Esophagus squamous epithelium (tissue), 5 donors: ENCODE measurements at places on chromosomes 4 and X. TPM values are rescaled to one million over a fixed set of nuclear protein-coding genes. Genes with fewer than 3 reads are reported as not detected.
A peak's percentile ranks its signal among the peaks of the same experiment; 100 is the strongest.

DNA sequence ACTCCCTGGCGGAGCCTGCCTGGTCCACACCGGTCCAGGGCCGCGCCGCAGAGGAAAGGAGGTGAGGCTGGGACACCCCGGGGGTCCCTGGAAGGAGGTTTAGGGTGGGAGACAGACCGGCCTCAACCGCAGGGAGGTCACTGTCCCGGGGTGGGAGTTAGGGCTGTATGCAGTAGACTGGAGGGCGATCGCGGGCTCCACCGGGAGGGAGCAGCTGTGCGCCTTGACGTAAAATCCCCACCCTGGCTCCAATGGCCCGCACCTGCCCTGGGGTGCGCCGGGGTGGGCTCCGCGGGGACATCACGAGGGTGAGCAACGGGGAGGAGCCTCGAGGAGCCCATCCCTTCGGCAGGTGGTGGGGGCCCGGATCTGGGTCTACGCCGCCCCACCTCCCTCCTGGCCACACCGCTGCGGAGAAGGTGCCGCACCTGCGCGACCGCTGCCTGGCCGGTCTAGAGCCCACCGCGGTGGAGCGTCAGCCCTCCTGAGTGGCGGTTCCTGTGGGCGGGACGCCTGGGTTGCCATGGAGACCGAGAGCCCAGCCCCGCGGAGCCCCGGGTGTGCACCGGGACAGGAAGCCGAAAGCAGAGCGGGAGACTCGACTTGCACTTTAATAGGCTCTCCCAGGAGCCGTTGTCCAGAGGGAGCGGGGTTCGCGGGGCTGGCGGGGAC, 105.1 kb downstream of the ADRA2C start:
- H3K4me3 ChIP-seq, result no peak overlapping the region
- no peaks in the 10 kb centered on the region for H3K36me3 ChIP-seq
- no peaks in the 10 kb centered on the region for H3K4me1 ChIP-seq
- no peak for DNase-seq
- H3K27ac ChIP-seq, result no peak overlapping the region
- H3K27me3 ChIP-seq, result peaks cover 98% of the 10 kb centered on the region

- H3K36me3 ChIP-seq, result peaks cover 4% of the 10 kb centered on the region
- no peaks in the 10 kb centered on the region for H3K27me3 ChIP-seq
- no peak for DNase-seq
- H3K4me1 ChIP-seq, result no peaks in the 10 kb centered on the region
- H3K27ac ChIP-seq, result no peak overlapping the region
These were observed 22.5 kb downstream of the RWDD4 start for GRCh38 chr4:183636503-183636902.

DNA sequence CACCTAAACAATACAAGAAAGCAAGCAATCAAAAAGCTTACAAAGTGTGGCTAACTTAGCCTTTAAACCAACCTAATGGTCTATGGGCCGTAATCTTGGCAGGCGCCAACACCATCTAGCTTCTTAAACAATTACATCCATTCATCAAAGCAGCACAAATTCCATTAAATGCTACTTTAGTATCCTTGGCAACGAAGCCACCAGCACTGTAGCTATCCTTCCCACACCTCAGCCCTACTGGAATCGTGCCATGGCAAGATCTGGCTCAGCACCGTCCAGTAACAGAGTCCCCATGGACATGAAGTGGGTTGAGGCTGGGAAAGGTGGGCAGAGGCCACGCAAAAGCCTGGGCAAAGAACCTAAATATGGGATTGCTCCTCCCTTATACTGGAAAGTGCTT, 91.6 kb upstream of the MAP3K15 start:
- H3K4me3 ChIP-seq, result no peak overlapping the region
- H3K27ac ChIP-seq, result no peak overlapping the region
- no peaks in the 10 kb centered on the region for H3K4me1 ChIP-seq
- H3K27me3 ChIP-seq, result no peaks in the 10 kb centered on the region
- no peaks in the 10 kb centered on the region for H3K36me3 ChIP-seq

DNA sequence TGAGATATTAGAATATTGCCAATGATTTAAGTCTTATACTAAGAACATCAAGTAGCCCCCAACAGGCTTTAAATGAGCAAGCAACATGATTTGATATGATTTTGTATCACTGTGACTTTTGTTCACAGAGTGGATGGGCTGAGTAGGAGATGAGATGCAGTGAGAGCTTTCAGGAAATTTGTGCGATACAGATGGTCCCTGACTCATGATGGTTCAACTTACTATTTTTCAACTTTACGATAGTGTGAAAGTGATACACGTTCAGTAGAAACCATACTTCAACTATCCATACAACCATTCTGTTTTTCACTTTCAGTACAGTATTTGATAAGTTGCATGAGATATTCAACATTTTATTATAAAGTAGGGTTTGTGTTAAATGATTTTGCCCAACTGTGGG, 78.7 kb upstream of the NWD2 start:
- no peaks in the 10 kb centered on the region for H3K27me3 ChIP-seq
- H3K4me1 ChIP-seq, result no peaks in the 10 kb centered on the region
- no peaks in the 10 kb centered on the region for H3K36me3 ChIP-seq

- no peak overlapping the region for H3K27ac ChIP-seq
- H3K36me3 ChIP-seq, result no peaks in the 10 kb centered on the region
- DNase-seq, result no peak
- no peak overlapping the region for H3K4me3 ChIP-seq
These were observed 1.3 kb upstream of the CCNA2 start for GRCh38 chr4:121824950-121825349.

DNA sequence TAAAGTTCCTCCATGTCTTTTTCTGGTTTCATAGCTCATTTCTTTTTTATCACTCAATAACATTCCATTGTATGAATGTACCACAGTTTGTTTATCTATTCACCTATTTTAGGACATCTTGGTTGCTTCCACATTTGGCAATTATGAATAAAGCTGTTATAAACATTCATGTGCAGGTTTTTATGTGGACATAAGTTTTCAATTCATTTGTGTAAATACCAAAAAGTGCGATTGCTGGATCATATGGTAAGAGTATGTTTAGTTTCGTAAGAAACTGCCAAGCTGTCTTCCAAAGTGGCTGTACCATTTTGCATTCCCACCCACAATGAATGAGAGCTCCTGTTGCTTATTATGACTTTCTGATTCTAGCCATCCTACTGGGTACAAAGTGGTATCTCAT, 36.3 kb upstream of the ZFX start:
- no peaks in the 10 kb centered on the region for H3K4me1 ChIP-seq
- no peak overlapping the region for H3K4me3 ChIP-seq
- no peak for DNase-seq
- H3K36me3 ChIP-seq, result no peaks in the 10 kb centered on the region

- H3K27ac ChIP-seq, result no peak overlapping the region
- no peaks in the 10 kb centered on the region for H3K36me3 ChIP-seq
- no peaks in the 10 kb centered on the region for H3K27me3 ChIP-seq
- no peak for DNase-seq
- no peak overlapping the region for H3K4me3 ChIP-seq
- H3K4me1 ChIP-seq, result no peaks in the 10 kb centered on the region
These were observed 70.2 kb downstream of the TRPC5 start for GRCh38 chrX:112012360-112012759.

GRCh38 chrX:40149286-40150175, 51.8 kb upstream of the BCOR start:
- H3K27ac ChIP-seq, result peak overlapping the region; percentile 25
- H3K36me3 ChIP-seq, result no peaks in the 10 kb centered on the region
- no peak overlapping the region for H3K4me3 ChIP-seq
- no peaks in the 10 kb centered on the region for H3K27me3 ChIP-seq
- peaks cover 71% of the 10 kb centered on the region for H3K4me1 ChIP-seq

- no peak for DNase-seq
- no peak overlapping the region for H3K27ac ChIP-seq
- no peak overlapping the region for H3K4me3 ChIP-seq
- no peaks in the 10 kb centered on the region for H3K27me3 ChIP-seq
These were observed 11.2 kb upstream of the CXCR3 start for GRCh38 chrX:71629467-71629866.

- H3K4me3 ChIP-seq, result no peak overlapping the region
- DNase-seq, result no peak
- H3K27me3 ChIP-seq, result no peaks in the 10 kb centered on the region
- H3K27ac ChIP-seq, result no peak overlapping the region
- H3K4me1 ChIP-seq, result no peaks in the 10 kb centered on the region
These were observed 42.1 kb downstream of the TRIM61 start for GRCh38 chr4:164935363-164935762.

DNA sequence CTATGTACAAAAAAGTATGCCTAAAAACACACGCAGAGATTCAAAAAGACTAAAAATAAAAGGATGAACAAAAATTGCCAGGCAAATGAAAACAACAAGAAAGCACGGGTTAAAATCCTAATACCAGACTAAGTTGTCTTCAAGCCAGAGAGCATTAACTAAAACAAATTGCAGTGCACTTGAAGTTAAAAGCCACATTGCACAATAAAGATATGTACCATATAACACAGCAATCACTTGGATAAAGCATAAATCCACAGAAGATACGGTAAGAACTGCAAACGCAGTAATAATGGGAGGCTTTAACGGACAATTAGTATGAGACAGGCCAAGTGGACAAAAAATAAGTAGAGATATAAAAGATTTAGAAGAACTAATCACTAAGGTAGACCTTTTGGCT, 14.9 kb downstream of the CCDC158 start:
- no peak overlapping the region for H3K4me3 ChIP-seq
- no peaks in the 10 kb centered on the region for H3K27me3 ChIP-seq
- H3K4me1 ChIP-seq, result no peaks in the 10 kb centered on the region

- peaks cover 13% of the 10 kb centered on the region for H3K4me1 ChIP-seq
- H3K4me3 ChIP-seq, result no peak overlapping the region
- no peak overlapping the region for H3K27ac ChIP-seq
These were observed 38.9 kb upstream of the TMPRSS11D start for GRCh38 chr4:67922697-67923096.

DNA sequence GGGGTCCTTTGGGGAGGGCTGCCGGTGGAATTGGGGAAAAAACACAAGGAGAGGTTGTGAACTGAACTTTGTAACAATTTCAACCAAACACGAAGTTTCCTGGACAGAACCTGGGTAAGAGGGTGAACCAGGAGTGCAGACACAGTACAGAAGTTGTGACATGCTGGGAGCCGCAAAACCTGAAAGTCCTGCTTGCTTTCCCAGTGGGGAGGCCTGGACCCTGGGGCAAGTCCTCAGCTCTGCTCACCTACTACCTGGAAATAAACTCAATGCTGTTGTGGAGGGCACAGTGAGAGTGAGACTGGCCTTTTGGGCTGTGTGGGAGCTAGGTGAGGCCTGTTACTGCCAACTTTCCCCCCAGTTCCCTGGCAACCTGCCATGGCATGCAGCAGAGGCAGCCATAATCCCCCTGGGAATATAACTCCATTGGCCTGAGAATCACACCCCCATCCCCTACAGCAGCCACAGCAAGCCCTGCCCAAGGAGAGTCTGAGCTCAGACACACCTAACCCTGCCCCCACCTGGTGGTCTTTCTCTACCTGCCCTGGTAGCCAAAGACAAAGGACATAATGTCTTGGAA, 162.8 kb downstream of the THOC2 start:
- no peaks in the 10 kb centered on the region for H3K27me3 ChIP-seq
- no peak overlapping the region for H3K27ac ChIP-seq
- H3K4me3 ChIP-seq, result no peak overlapping the region

GRCh38 chr4:81990898-81991297, 382.9 kb downstream of the HNRNPD start:
- no peaks in the 10 kb centered on the region for H3K4me1 ChIP-seq
- DNase-seq, result no peak
- H3K36me3 ChIP-seq, result no peaks in the 10 kb centered on the region
- H3K4me3 ChIP-seq, result no peak overlapping the region
- H3K27ac ChIP-seq, result no peak overlapping the region

GRCh38 chrX:38211891-38212635, 8.6 kb downstream of the SRPX start:
- H3K27me3 ChIP-seq, result no peaks in the 10 kb centered on the region
- H3K4me3 ChIP-seq, result no peak overlapping the region
- no peak for DNase-seq
- no peaks in the 10 kb centered on the region for H3K4me1 ChIP-seq
- H3K27ac ChIP-seq, result no peak overlapping the region

GRCh38 chrX:17441965-17442364, 67.0 kb downstream of the NHS start:
- DNase-seq, result no peak
- H3K27me3 ChIP-seq, result no peaks in the 10 kb centered on the region
- H3K36me3 ChIP-seq, result no peaks in the 10 kb centered on the region
- no peak overlapping the region for H3K27ac ChIP-seq

- no peak overlapping the region for H3K4me3 ChIP-seq
- no peaks in the 10 kb centered on the region for H3K27me3 ChIP-seq
- no peaks in the 10 kb centered on the region for H3K36me3 ChIP-seq
- no peaks in the 10 kb centered on the region for H3K4me1 ChIP-seq
These were observed 55.5 kb downstream of the BMPR1B start for GRCh38 chr4:94813221-94813620.

DNA sequence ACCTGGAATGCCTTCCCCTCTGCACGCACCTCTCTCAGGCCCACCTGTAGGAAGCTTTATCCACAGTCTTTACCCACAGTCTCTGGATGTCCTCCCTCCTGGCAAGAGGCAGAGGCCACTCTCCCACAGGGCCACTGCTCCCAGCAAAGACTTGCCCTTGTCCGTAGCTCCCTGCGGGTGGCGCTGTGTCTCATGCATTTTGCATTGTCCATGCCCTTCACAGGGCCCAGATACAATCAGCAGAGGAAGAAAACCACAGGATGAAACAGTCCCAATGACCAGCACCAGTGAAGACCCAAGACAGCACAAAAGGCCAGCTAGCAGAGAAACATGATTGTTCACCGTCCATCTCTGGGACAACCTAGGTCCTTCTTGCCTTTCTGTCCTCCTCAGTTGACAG, 2.1 kb upstream of the NSG1 start:
- H3K36me3 ChIP-seq, result no peaks in the 10 kb centered on the region
- H3K27ac ChIP-seq, result no peak overlapping the region
- no peak overlapping the region for H3K4me3 ChIP-seq
- H3K4me1 ChIP-seq, result peaks cover 18% of the 10 kb centered on the region
- no peak for DNase-seq

- DNase-seq, result no peak
- H3K4me3 ChIP-seq, result no peak overlapping the region
- no peaks in the 10 kb centered on the region for H3K27me3 ChIP-seq
- H3K4me1 ChIP-seq, result no peaks in the 10 kb centered on the region
- no peak overlapping the region for H3K27ac ChIP-seq
- no peaks in the 10 kb centered on the region for H3K36me3 ChIP-seq
These were observed 392.5 kb downstream of the ZNF674 start for GRCh38 chrX:46152756-46153155.

GRCh38 chr4:25884031-25884782, 21.4 kb upstream of the SEL1L3 start:
- no peak overlapping the region for H3K27ac ChIP-seq
- no peak overlapping the region for H3K4me3 ChIP-seq

- peaks cover 7% of the 10 kb centered on the region for H3K27me3 ChIP-seq
- no peak within 1 kb of the TSS for H3K4me3 ChIP-seq
- no peaks in the 10 kb centered on the region for H3K36me3 ChIP-seq
- DNase-seq, result no peak
- no peaks in the 10 kb centered on the region for H3K4me1 ChIP-seq
These were observed at the start of gene ODAPH for GRCh38 chr4:75555294-75556164. ODAPH (plus strand) TSS chr4:75556066; CDS start chr4:75556083, 17 bp downstream.

GPR78 gene
- 3.2 TPM for total RNA-seq

AMTN gene
- 0.79 TPM for total RNA-seq

SLC38A5 gene
- 25.4 TPM for total RNA-seq

GABRB1 gene
- total RNA-seq, result not detected

SUPT20HL1 gene
- not detected for total RNA-seq

NRK gene
- not detected for total RNA-seq

PWWP3B gene
- total RNA-seq, result not detected

SPANXA1 gene
- total RNA-seq, result not detected

ZAR1 gene
- not detected for total RNA-seq

ITM2A gene
- total RNA-seq, result 66.0 TPM

KLHL34 gene
- 0.09 TPM for total RNA-seq

CT45A2 gene
- not detected for total RNA-seq

TCEAL7 gene
- total RNA-seq, result not detected

CD38 gene
- total RNA-seq, result 2.5 TPM
